Hematopoietic multipotent progenitor cell treated with erythropoietin and hydrocortisone succinate and interleukin-3 and kit ligand, for 17 days (in vitro differentiated cells): ENCODE measurements at places on chromosomes 16 and 17.

DNA sequence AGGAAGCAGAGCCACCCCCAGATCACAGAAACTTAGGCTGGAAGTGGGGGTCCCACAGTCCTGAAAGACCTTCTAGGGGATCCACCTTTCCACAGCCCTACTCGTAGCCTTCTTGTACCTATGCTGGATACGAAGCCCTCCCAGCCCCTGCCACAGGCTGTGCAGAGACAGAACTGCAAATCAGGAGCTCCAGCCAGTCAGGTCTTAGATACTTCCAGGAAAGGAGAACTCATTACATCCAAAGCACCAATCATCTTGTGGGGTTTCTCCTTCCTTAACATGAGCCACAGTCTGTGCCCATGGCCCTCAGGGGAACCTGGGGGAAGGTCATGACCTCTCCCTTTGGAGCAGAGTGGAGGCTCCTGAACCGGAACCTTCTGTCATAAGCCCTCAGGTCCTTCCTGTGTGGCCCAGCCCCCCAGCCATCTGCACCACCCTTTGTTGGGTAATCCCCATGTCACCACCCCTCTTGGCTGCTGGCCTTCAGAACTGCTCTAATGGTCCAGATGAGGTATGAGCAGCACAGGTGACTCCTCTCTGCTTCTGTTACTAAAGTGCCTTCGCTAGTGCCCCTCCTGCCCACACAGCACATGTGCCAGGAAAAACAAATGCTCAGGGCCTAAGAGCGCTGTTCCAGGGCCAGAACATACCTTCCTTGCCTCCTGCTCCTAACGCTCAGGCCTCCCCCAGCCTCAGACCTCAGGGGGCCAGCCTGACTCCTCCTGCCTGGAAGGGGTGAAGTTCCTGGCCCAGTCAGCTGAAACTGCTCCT is 14.6 kb downstream of the SRCIN1 start:
- no peak for DNase-seq

DNA sequence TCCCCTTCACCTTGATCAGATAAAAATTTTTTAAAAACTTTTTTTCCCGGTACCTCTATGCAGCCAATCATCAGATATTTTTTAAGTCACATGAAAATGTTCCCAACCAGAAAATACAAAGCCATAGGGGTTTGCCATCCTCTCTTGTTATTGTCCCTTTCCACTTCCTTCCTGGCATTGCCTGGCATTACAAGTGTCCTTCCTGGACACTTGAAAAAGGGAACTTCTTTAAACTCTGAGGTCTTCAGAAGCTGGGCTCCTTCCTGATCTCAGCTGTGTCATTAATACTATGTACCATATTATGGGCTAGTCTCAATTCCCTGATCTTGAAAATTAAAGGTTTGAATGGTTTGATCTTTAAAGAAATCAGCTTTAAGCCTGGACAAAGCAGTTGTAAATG is 64.9 kb downstream of the TEX14 start:
- DNase-seq = no peak

DNA sequence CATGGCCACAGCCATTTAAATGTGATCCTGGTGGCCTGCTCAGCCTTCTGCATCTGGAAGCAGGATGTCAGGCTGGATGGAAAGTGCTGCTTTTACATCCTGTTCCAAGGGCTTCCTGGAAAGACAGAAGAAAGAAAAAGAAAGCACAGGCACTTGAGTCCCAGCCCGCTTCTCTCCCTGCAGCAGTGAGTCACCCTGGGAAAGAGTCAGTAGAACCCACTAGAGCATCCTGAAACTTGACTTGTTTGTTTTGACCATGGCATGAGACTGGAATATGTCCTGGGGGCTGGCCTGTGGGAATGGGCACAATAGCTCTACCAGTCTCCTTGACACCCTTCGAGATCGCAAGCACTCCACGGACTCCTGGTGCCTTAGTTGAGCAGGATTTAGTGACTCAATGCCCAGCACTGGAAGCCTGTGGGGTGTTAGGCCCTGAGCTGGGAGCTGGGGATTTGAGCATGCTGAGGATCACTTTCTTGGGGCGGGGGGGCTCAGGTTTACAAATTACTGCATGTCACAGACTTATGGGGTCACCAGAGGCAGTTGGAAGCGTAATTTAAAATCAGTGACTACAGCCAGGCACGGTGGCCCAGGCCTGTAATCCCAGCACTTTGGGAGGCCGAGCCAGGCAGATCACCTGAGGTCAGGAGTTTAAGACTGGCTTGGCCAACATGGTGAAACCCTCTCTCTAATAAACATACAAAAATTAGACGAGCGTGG is 22.1 kb upstream of the GNA13 start:
- no peak for DNase-seq

- no peak for DNase-seq
Measured at GRCh38 chr16:79019431-79019830, 581.1 kb downstream of the MAF start.

DNA sequence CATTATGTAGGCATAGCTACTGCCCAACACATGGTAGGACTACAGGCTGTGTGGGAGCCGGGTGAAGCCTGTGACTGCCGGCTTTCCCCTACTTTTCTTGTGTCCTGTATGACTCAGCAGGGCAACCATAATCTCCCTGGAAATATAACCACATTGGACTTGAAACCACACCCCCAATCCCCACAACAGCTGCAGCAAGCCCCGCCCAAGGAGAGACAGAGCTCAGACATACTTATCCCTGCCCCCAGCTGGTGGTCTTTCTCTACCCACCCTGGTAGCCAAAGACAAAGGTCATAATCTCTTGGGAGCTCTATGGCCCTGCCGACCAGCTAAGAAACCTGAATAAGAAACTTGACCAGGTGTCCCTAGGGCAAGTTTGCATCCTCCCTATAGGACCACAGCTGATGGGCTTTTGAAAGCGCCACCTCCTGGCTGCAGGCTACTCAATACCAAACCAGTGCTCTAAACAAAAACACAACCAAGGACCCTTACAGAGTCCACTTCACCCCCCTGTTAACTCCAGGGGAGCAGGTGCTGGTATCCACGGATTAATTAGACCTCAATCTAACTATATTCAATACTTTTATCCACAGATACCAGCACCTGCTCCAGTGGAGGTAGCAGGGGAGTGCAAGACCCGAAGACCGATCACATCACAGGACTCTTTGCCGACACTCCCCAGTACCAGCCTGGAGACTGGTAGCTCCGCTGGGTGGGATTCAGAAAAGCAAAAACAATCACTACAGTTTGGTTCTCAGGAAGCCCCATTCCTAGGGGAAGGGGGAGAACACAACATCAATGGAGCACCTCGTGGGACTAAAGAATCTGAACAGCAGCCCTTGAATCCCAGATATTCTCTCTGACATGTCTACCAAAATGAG is 91.2 kb downstream of the IRX5 start:
- DNase-seq = no peak

DNA sequence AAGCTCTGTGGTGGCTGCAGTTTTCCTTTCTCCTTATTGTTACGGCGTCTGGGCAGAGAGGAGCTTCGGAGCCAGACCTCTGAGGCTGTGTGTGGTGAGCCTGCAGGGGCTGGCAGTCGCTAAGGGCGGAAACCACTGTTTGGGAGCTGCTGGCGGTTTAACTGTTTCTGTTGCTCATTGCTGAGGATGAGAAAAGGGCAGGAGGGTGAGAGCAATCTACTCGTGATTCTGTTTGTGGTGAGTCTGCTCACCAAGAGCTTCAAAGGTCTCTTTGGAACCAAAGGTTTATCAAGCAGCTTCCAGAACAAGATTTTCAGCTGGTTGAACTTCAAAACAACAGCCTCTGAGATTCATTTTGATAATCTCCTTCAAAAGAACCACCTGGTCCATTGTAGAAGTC is 143.9 kb downstream of the ANKFN1 start:
- DNase-seq = no peak

DNA sequence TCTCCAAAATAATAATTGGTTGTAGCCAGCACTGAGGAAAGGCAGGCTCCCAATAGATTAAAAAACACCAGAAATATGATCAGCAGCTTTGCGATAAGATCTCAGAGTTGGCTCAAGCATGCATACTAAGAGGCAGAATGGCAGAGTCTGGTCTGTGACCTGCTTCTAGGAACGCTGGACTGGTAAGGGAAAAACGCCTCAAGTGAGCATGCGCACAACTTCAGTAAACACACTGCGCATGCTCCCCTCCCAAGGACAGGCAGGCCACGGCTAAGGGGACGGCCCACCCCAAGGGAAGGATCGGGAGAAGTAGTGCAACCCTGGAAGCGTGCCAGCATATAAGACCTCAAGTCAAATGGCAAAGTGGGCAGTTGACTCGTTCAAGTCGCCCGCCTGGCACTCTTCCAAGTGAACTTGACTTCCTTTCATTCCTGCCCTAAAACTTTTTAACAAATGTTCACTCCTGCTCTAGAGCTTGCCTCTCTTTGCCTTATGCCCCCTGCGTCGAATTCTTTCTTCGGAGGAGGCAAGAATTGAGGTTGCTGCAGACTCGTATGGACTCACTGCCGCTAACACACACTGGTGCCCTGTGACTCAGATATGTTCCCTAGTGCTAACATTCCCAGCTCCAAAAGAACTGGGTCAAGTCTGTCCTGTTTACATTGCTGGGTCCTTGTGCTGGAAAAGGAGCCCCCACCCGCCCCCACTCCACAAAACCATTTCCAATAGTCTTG is 22.4 kb upstream of the PRM1 start:
- DNase-seq = no peak

- no peak for DNase-seq
Measured at GRCh38 chr16:70588565-70588964, 57.8 kb upstream of the IL34 start.
